ENCODE measurements at places on chromosomes 7 and 10.

DNA sequence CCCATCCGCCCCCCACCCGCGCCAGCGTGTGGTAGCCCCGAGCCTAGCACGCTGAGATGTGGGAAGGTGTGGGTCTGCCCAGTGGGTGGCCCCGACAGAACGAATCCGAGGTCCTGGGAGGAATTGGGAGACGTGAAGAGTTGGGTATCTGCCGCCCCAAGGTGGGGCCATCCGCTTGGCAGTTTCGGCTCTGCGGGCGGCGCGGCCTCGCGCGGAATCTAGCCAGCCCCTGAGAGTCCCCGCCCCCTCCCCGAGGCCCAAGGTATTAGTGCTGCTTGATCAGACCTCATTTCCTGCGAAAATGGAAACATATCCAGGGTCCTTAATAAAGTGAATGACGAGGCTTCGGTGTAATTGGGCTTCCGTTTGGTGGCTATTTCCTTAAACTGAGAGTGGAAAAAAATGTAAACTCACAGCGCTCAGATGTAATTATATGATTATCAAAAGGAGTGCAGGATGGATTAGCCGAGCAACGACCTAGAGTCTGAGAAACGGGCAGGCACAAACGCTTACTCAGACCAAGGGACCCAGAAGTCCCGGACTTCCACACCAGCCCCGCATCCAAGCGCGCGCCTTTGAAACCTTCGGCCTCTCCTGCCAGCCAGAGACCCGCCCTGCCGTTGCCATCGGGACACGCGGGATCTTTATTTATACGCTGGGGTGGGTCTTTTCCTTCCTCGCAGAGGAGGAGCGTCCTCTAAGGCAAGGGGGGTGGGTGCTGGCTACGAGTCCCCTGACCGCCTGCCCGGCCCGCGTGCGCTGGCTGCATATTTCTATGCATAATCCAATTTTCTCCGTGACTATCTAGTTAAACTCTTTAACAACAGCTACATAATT lies 12.8 kb downstream of the LBX1 start:
- no peak for DNase-seq

DNA sequence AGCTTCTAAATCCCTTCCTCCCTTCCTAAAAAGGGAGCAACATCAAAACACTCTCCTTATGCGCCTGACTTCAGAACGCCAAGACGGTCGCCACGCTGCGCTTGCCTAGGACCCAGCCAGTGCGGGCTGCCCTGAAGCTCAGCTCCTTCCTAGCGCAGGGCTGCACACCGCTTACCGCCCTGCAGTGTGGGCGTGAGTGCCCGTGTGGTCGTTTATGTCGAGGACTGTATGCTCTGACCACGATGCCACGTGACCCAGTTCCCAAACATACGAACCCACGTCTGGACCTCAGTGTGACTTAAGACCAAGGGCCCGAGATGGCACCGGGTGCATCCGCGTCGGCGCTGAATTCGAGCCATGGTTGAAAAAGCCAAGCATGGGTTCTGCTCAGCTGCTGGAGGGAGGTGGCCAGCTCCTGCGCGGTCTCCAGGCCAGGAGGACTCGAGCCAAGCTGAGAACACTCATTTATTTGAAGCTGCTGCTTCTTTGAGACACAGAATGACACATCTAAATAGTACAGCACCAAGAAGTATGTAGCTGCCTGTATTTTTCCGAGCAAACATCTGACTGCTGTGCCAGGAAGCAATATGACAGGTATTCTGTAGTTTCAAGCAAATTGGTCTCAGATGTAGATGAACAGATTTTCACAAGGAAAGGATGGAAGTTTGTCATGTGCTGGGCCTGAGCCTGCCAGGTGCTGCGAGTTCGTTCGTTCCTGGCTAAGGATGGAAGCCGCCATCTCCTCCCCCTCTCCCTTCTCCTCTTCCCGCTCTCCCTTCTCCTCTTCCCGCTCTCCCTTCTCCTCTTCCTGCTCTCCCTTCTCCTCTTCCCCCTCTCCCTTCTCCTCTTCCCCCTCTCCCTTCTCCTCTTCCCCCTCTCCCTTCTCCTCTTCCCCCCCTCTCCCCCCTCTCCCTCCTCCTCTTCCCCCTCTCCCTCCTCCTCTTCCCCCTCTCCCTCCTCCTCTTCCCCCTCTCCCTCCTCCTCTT lies 184.7 kb downstream of the EBF3 start:
- DNase-seq = no peak

DNA sequence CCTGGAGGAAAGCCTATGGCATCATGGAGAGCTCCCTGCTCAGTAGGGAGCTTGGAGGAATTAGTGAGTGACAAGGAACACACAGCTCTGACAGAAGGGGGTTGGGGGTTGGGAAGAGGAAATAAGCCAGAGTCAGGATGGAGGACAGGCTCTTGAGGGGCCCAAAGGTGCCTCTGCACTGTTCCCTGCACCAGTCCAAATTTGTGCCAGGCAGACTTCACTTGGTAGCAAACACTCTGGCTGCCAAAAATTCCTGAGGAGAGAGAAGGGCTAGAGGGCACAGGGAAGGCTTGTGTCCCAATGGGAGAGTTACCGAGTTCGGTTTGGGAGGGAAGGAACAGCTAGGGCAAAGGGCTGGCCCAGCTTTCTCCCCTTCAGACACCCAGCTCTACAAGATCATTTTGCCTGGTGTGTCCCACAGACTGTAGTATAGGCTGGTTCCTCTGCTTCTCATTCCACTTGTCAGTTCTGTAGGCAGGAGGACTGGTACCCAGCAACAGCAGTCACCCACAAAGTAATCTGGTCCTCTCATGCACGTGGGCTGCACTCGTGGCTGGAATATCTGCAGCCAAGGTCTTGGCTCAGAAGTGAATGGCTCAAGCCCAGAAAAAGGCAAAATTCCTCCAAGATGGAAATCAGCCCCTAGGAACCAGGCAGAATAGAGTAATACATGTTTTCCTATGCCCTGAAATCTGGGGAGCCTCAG lies 8.0 kb upstream of the KCNIP2 start:
- no peak for DNase-seq

DNA sequence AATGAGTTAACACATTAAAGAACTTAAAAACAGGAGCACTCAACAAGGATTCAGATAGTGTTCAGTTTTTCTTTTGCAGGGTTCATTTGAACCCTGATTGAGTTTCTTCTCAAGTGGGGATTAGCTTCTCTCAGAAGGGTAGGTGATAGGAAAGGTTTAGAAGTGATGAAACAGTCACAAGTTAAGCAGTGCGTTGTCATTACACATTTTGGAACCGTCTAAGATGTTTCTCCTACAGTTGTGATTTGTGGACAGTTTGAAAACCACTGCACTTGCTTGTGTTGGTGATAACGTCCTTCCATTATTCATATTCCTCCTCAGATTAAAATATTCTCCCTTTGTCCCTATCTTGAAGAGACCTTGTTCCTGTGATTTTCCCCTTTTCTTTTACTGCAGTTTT lies 2.7 kb downstream of the STMP1 start:
- DNase-seq = no peak

DNA sequence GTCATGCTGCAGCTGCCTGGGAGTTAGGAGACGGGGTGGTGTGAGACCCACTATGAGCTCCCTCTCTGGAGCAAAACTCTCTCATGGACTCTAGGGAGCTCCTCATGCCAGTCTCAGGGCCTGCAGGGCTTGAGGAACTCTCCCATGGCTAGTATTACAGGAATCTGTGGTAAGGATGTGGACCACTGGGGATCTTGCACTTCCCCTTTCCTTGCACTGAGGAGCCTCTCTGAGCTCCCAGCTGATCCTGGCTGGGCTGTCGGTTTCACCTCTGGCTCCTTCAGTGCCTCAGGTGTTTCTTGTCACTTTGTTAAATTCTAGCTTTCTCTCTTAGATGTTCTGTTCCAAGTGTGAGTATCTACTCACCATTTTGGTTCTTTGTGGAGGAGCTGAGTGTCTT lies 71.6 kb upstream of the IMMP2L start:
- DNase-seq = no peak

- no peak for DNase-seq
These were observed 17.4 kb downstream of the CALML5 start for GRCh38 chr10:5482016-5482415.

DNA sequence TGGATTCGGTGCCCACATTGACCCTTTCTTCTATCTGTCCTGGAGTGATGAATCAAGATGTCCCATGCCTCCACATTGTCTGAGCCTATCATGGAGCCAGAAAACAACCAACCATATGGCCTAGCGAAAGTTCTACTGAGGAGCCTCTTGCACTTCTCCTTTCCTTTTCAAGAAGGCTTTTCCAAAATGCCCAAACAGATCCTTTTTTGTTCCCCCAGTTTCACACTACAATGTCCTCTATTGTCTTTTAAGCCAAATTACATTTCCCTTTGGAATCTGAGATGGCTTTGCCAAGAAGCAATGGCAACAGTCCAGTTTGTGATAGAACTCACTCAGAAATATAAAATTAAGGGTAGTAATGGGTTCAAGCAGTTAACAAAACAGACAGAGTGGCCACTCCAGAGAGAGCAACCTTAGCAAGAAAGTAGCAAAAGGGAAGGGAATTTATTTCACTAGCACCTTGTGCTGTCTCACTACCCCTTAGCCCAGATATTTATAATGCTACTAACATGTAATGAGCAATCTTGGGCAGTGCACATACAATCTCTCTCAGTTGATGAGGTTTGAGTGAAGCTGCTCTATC lies 194.6 kb upstream of the PDE1C start:
- DNase-seq = no peak

DNA sequence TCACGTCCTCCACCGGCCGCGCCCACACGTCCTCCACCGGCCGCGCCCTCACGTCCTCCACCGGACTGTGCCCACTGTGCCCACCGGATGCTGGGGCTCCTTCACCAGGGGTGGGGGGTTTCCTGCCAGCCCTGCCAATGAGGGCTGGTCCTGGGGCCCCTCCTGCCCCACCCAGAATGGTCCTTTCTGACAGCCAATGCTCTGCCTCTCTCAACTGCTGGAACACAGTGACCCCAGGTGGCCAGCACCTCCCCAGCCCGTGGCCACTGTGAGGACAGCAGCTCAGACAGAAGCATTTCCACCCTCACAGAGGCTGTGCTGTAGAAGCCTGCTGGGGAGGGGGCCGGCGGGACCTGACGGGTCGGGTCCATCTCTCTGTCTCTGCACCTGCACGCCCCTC lies 90.1 kb upstream of the DNAAF5 start:
- no peak for DNase-seq

DNA sequence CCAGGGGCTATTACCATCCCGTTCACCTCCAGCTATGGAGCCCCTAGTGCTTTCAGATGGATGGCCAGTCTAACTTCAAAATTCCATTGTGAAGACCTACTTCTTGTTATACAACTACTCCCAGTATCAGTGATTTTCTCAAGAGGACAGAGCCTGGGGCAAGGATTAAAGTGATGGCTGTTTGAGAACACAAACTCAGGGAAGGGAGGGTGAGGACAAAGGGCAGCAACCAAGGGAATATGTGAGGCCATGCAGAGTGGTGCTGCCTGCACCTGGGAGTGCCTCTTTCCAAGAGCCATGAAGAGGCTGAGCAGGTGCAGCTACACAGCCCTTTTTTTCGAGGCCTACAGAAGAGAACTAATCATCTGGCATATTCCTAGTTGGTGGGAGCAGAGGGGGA lies 303.5 kb upstream of the BMPER start:
- no peak for DNase-seq

DNA sequence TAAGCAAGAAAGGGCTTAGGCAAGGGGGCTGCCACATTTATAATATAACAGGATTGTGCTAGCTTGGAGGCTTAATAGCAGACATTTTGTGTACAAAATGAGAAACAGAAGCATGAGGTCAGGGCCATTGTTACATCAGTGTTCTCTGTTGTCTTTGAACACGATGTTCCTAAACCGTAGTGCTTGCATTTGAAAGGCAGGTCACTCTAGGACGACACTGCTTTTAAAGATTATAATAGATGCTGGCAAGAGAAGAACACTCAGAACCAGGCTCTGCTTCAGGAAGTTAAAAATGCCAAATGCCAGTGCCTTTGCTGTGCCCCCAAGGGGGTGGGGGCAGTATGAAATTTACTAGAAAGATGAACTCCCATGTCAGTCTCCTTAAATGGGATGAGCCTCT lies 91.1 kb downstream of the SORCS3 start:
- DNase-seq = no peak

DNA sequence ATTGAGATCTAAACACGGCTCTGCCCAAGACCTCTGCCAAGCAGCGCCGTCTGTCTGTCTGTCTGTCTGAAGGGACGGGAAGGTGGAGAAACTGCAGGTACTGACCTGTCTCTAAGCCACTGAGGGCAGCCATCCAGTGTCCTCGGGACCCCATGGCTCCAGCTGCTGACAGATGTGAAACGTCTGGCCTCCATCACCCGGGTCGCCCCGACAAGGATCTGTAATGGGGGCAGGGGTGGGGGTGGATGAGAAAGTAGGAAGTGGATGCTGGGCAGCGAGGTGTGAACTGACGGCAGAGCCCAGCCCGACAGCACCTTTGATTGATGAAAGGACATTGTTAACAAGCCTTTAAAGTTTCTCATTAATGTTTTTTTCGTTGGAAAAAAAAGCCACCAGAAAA lies 193.1 kb downstream of the EBF3 start:
- DNase-seq = no peak

DNA sequence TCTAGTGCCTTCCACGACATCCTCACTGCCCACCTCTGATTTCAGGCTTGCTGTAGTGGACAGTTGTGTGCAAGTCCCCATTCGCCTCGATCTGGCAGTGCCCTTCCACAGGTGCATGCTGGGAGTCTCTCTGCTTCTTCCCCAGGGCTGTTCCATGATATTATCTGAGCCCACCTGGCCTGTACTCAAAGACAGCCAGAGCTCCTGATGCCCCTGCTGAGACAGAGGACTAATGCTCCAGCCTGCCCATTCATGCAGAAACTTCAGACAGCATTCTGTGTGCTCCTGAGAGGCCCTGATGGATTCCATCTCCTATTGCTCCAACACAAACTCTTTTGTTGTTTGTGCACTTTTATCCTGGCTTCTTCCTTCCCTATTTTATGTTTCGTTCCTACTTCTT lies 164.8 kb upstream of the PRSS58 start:
- no peak for DNase-seq

DNA sequence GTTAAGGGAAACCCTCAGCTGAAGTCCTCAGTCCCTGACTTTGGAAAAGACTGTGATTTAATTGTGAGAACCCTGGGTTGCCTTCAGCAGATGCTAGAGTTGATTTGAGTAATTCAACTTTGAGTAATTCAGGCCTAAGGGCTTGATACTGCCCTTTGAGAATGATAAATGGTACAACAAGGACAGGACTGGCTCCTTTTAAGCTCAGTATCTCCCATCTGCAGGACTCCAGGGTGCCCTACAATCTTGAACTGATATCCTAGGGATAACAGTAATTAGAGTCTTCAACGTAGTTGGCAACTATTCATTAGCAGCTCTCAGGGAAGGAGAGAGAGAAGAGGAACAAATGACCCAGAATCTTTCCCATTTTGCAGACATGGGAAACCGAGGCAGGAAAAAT lies 186.4 kb downstream of the GATA3 start:
- DNase-seq = no peak

GRCh38 chr7:37031571-37032257 lies 307.4 kb upstream of the AOAH start:
- peak; percentile 1 for DNase-seq

DNA sequence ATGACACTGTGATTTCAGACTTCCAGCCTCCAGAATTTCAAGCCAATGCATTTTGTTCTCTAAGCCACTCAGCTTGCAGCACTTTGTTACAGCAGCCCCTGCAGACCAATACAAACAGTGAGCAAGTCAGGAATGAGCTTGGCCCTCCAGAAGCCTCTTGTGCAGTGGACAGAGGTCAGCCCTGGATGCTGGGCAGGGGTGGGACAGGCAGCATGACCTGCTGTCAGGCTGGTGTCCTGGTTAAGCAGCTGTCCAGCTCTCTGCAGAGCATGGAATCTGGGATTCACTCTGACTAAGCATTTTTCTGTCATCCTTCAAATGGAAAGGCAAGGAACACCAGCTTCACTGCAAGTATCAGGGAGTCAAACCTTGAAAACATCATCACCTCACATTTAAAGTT lies 85.5 kb upstream of the GDF10 start:
- DNase-seq = no peak

- no peak for DNase-seq
These were observed 35.2 kb downstream of the PRSS2 start for GRCh38 chr7:142806022-142806356.
